ENCODE measurements at places on chromosomes 3 and 15. TPM values are rescaled to one million over a fixed set of nuclear protein-coding genes. Genes with fewer than 3 reads are reported as not detected.

DNA sequence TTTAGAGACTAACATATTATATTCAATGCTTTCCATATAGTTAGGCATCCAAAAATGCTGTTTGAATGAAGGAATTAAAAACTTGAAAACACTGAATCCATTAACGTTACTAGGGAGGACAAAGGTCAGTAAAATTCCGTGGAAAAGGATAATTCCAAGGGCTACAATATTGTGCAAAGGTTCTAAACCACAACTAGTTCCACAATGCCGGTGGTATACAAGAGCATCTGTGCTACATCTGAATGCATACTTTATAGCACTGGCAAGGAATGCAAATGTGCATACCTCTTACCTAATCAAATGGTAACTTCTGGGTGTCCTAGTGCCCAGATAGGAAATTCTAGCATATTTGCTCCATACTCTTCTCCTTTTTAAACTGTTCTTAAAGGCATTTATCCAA, 2.2 kb downstream of the ICE2 start:
- H3K4me3 ChIP-seq: no peak overlapping the region
- no peak overlapping the region for H3K27ac ChIP-seq
- H3K4me1 ChIP-seq: no peaks in the 10 kb centered on the region

DBR1 gene
- total RNA-seq: 18.7 TPM

GRCh38 chr15:68781766-68782588, 38.7 kb downstream of the ANP32A start:
- peaks cover 7% of the 10 kb centered on the region for H3K36me3 ChIP-seq
- DNase-seq: peak; percentile 33
- H3K27me3 ChIP-seq: no peaks in the 10 kb centered on the region
- H3K4me3 ChIP-seq: no peak overlapping the region

PLXND1 gene
- 25.6 TPM for total RNA-seq

DNA sequence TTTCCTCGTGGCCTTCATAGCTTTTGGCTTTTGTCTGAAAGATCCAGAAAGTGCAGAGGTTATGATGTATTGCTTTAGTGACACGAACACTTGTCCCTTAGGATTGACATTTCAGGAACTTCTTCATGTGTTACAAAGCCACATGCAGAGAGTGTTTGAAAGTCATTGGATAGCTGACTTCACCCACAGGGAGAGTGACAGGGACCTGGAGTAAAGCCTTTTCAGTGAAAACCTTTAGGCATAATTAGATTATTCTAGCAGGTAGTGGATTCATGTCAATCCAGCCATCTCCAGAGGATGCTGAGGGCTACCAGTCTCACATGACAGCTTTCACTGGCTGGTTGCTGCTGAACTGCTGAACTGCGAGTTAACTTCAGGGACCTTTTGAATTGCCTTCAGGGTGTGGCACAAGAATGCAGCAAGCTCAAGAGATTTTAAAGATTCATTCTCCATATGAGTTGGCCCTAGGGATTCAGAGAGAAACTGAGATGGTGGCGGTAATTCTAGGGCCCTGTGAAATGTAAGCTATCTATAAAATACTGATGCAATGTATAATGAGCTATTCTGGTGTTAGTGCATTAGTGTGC, 267.0 kb upstream of the GOLIM4 start:
- DNase-seq: no peak
- no peaks in the 10 kb centered on the region for H3K4me1 ChIP-seq
- no peak overlapping the region for H3K4me3 ChIP-seq
- H3K36me3 ChIP-seq: no peaks in the 10 kb centered on the region

GRCh38 chr3:9035473-9035872, 72.2 kb upstream of the RAD18 start:
- no peaks in the 10 kb centered on the region for H3K36me3 ChIP-seq
- DNase-seq: no peak
- H3K27me3 ChIP-seq: no peaks in the 10 kb centered on the region
- H3K27ac ChIP-seq: no peak overlapping the region
- no peaks in the 10 kb centered on the region for H3K4me1 ChIP-seq

GPR87 gene
- not detected for total RNA-seq

GRCh38 chr15:68640791-68641331, 62.1 kb downstream of the CORO2B start:
- H3K27me3 ChIP-seq: no peaks in the 10 kb centered on the region
- DNase-seq: no peak
- H3K27ac ChIP-seq: no peak overlapping the region
- H3K36me3 ChIP-seq: no peaks in the 10 kb centered on the region
- H3K4me3 ChIP-seq: no peak overlapping the region

ENTPD3 gene
- total RNA-seq: 0.22 TPM

EXD1 gene
- total RNA-seq: not detected

DNA sequence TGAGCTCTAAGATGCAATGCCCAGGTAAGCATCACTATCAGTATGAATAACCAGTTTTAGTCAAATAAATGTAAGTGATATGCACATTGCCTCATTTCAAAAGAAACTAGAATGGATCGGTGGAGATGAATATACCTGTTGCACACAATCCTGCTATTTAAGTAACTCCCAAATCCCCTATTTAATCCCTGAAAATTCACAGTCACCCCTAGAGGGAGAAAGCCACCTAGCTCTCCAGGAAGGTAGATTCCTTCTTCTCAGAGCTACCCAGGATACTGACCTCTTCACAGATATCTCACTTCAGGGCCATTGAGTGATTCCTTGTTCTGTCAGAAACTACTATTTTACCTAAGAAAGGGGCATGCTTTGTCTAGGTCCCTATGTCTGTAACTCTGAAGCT, 11.7 kb downstream of the LSAMP start:
- no peaks in the 10 kb centered on the region for H3K27me3 ChIP-seq
- no peak for DNase-seq
- H3K4me3 ChIP-seq: no peak overlapping the region

DNA sequence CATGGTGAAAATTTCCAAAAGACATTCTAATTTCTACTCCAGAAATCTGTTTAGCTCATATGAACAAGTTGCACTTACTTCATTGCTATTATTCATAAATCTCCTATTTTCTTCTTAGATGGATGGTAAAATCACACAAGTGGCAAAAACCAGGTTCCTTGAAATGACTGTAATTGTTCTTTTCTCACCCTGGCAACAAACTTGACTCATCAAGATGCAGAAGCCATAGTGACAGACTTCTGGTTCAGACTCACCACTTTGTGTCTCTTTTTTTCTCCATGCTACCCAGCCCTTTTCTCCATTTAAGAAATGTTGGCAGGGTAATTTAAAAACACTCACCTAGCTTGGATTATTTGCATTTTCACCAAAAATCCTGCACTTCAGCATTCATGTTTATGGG, 82.1 kb downstream of the LRRC28 start:
- no peaks in the 10 kb centered on the region for H3K4me1 ChIP-seq
- no peak for DNase-seq
- no peaks in the 10 kb centered on the region for H3K27me3 ChIP-seq

PLA2G4F gene
- total RNA-seq: 27.7 TPM

- no peaks in the 10 kb centered on the region for H3K36me3 ChIP-seq
- no peak for DNase-seq
- H3K27ac ChIP-seq: no peak overlapping the region
- H3K4me1 ChIP-seq: no peaks in the 10 kb centered on the region
These were observed 26.5 kb downstream of the CFAP161 start for GRCh38 chr15:81160312-81161159.

IL20RB gene
- total RNA-seq: 0.96 TPM

GRCh38 chr15:44308415-44308814, 19.9 kb downstream of the GOLM2 start:
- no peak overlapping the region for H3K4me3 ChIP-seq
- no peak overlapping the region for H3K27ac ChIP-seq
- H3K4me1 ChIP-seq: peaks cover 16% of the 10 kb centered on the region
- H3K27me3 ChIP-seq: no peaks in the 10 kb centered on the region
- no peak for DNase-seq
- H3K36me3 ChIP-seq: no peaks in the 10 kb centered on the region

SPATA12 gene
- not detected for total RNA-seq
